ENCODE measurements at places on chromosomes 11 and 22.

DNA sequence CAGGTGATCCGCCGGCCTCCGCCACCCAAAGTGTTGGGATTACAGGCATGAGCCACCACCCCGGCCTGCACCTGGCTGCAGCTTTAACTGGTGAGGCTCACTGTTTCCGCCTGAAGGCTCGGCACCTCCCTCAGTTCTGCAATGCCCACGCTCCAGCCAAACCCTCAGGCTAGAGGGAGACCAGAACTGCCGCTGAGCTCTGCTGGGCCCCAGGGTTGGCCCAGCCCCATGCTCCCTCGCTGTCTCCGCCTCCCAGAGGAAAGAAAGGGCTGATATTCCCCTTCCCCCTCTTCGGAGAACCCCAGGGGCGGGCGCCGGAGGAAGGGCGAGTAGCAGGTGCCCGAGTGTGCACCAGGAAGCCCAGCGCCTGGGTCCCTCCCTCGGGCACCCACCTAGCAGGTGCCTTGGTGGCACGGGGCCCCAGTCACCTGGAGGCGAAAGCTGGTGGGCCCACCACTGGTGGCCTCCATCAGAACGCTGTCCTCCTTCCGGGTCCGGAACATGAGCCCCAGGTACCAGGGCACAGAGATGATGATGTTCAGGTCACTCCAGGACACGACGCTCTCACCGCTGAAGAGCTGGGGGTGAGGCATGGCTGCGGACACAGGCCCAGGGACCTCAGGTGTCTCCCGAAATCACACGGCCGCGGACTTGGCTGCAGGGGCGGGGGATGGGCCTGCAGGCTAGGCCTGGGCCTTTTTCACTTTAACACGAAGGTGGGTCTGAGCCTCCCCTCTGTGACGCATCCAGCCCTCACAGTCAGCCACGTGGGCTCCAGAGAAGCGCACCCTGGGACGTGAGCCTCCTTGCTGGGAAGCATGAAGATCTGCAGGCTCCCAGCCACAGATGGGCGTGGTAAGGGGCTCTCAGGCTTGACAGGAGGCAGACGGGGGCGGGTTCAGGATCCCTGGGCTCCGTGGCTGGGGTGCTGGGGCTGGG lies 73.3 kb downstream of the TRMU start:
- DNase-seq = no peak

- DNase-seq = no peak
Observed at GRCh38 chr11:94749369-94749768, 18.8 kb upstream of the AMOTL1 start.

GRCh38 chr11:118933486-118933885 lies 7.8 kb upstream of the BCL9L start:
- no peak for DNase-seq

DNA sequence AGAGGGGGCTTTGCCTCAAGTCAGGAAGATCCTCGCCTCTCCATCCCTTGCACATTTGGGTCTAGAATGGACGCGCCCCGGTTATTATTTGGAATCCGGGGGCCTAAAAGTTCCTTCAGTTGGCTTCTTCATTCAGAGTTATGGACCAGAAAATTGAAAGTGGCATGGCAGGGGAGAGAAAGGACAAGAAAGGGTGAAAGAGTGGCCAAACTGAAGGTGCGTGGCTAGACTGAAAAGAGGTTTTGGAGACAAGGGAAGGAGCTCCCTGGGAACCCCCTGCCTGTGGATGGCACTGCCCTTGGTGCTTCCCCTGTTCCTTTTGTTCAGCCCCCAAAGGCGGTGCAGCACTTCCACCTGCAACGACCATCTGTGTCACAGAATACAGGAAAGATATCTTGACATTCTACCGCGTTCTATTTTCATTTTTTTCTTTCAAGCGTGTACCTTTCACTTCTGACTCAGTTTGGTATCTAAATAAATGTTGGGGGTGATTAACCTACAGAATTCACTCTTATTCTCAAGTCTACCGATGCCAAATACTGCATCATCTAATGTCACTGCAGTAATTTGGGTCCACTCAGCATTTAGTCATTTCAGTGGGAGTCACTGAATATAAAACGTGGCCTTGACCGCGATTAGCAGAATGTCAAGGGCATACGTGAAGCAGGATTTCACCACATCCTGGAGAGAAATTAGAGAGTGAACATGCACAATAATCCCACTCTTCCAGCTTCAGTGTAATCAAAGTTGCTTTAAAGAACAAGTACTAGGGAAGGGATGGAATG lies 88.1 kb upstream of the ARHGAP32 start:
- no peak for DNase-seq

DNA sequence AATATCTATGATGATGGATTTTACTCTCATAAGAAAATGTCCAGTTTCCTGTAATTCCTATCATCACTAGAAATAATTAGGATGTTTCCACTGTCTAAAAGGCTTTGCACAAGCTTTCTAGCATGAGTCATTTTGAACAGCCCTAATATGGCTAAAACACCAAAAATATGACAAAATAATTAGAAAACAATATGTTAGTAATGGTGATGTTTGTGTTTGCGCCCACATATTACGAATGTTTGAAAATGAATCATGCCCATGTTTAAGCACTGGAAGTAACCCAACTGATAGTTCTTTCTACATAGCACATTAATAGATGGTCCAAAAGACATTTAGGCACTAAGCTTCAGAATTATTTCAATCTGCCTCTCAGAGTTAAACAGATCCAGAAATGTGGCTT lies 96.0 kb downstream of the TRPC6 start:
- DNase-seq = no peak

DNA sequence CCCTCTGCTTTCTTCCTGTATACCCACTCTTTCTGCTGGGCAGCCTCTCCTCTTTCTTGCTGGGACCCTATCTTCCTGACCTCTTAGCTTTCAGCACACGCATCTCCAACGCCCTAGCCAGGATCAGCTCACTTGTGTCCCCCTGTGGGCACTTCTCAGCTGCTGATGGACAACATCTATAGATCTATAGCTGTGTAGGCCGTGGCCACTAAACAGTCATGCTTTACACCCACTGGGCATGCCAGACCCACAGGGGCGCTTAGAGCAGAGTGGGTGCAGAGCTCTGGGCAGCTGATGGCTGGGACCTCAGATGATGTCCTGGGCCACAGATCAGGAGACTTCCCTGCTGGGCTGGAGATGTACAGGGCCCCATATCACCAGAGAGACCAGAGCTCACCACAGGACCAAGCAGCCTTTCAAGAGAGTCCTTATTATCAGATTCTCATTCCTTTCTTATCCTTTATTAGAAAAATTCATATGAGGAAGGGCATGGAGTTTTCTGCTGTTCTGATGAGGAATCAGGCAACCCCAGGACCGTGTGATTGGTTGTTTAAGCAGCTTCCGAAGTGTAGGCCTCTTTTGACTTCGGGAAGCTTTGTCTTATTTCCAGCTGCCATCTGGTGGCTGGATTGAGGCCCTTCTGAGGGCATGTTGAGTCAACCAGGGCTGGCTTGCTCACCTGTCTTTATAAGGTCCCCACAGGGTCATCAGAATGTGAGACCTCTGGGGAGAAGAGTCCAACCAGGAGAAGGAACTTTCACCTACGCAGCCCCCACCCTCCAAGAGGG lies 60.5 kb downstream of the OSBP2 start:
- DNase-seq = no peak

DNA sequence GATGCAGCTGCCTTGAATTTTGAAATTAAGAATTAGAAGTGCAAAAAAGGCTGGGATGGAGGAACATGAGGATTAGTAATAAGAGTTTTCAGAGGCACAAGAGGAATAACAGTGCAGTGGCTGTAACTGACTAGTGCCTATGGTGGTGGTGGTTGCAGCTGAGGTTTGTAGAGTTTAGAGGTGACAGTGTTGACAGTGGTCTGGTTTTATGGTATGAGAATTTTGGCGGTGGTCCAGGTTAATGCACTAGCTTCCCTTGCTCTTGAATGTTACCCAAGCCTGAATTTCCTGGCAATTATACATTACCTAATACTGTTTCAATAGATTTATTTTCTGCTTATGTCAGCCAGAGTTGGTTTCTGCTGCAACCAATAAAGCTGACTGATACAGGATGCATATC lies 112.8 kb upstream of the C11orf87 start:
- no peak for DNase-seq

DNA sequence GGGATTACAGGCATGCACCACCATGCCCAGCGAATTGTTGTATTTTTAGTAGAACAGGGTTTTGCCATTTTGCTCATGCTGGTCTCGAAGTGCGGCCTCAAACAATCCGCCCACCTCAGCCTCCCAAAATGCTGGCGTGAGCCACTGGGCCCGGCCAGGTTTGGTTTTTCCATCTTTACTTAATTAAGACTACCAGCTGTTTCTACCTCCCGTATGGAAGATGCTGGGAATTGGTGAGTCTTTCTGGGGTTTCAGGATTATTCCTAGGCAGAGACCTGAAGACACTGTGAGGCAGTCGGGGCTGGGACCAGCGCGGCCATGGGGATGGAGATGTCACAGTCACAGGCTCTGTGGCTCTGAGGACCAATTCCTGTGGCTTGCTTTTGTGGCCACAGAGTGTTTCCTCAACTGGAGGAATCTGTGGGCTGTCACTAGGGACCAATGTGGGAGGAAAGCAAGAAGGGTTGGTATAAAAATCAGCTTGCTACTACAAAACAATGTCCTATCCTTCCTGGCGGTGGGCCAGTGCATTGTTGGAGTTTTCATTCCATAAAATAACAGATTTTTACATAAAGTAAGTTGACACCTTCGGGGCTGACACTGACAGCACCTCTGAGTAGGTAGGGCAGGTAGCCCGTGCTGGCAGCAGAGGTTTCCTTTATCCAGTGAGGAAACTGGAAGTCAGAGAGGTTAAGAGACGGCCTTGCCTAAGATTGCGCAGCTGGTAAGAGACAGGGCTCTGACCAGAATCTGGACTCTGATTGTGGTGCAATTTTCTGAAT lies 8.4 kb upstream of the FTH1 start:
- no peak for DNase-seq

DNA sequence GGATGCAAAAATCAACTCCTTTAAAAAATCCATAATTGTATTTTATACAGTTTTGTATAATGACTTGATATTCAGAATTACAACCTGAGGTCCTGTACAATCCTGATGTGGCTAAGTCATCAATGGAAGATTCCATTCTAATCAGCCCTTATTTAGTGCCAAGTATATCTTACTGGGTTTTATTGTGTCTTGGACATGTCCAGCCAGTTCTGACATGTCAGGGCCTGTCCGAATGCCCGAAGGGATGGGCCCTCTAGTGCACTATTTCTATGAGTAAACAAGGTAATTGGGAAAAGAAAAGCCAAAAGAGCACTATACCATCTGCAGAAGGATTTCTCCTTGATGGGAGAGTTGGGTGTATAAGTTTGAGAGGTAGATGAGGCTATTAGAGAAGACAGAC lies 412.9 kb downstream of the METTL15 start:
- no peak for DNase-seq

GRCh38 chr22:39144101-39144767 lies 8.2 kb downstream of the CBX7 start:
- DNase-seq = peak; percentile 74

- no peak for DNase-seq
Observed at GRCh38 chr22:37197451-37198257, 9.6 kb upstream of the C1QTNF6 start.

GRCh38 chr11:82996966-82997606 lies 74.6 kb downstream of the RAB30 start:
- DNase-seq = peak; percentile 73

- DNase-seq = no peak
Observed at GRCh38 chr22:50516068-50516467, 8.0 kb downstream of the NCAPH2 start.

DNA sequence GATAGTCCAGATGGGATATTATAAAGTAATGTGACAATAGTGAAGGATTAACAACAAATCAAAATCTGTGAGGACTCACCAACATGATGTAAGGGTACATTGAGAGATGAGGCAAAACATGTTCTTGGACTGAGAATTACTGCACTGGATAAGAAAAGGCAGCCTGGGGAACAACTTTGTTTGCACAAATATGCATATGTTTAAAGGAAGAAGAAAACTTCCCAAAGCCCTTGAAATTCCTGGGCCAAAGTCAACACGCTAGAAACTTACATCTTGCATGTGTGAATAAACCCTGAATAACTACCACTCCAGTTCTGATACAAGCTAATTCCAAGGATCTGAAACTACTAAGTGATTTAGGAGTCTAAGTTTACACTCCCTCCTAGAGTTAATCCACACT lies 1.1 kb downstream of the OR52A5 start:
- no peak for DNase-seq

Data from GM06990 (cell line).